CD4-positive, alpha-beta T cell treated with Interleukin-4 for 4 hours (primary cell): ENCODE measurements at places on chromosomes 3 and 15.

DNA sequence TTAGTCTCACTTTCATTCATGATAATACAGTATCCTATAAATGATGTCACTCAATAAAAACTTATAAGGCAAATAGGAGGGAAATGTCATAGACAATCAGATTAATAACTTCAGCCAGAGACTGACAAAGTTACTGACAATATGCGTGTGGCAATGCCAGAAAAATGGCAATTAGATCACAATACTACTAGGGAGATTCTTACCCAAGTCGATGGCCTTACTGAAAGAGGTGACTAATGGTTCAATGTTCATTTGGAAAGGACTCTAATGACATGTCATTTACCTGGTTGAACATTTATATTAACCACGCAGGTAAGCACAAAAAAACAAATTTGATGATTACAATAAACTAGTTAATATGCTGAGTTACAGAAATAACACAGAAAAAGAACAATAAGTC, 45.9 kb upstream of the WDR5B start:
- DNase-seq, result no peak

GRCh38 chr3:70557976-70558375, 245.5 kb upstream of the MDFIC2 start:
- no peak for DNase-seq

DNA sequence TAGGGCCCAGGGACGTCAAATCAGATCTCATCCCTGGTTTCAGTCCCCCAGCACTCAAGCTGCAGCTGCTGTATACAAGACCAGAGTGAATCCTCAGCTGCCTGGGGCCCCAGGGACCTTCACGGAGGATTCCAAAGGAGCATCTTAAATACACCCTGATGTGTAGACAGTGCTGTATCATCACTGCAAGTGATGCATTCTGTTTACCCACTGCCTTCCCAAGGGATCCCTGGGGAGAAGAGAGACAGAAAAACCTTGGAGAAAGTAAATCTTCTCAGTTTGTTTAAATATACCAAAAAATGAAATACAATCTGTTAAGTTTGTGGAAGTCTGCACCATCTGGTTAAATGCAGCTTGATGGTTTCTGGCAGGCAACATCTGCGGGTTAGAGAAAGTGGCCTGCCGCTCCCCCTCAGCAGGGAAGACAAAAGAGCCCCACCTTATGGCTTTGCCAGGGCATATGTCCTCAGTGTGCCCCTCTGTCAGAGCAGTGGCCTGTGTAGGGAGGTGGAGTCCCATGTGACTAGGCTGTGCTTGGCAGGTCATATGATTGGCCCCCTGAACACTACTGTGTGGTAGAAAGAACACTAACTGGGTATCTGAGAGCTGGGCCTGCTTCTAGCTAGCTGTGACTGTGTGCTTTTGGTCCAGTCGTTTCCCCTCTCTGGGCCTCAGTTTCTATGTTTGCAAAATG, 222.2 kb upstream of the TRIM42 start:
- DNase-seq, result no peak

DNA sequence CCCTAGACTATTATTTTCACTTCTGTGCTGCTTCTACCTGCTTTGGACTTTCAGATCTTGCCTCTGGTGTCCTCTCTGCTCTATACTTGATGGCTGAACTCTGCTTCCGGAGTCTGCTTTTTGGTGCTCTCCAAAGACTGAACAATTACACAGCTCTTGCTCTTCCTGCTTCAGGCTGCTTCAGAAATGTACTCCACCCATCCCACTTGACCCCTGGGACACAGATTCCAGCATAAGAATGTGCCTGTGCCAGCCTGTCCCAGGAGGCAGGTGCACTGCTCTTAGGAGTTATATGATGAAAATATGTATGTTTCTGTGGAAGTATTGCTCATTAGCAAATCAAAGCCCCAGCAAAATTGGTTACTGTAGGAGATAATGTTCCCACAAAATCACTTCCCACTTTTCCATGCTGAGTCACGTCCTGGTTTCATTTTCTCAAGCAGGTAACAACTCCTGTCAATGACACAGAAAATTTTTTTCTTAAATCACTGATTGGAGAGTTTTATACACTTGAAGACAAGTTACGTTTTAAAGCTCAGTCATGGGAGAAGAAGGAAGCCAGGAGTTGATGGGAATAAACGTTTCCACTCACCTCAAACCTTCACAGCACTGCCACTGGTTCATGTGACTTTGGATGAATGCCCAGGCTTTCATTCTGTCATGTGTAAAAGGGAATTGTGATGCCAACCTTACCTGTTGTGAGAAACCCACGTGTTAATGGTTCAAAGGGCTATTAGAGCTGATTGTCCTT, 239.4 kb upstream of the ZPLD1 start:
- DNase-seq, result no peak

DNA sequence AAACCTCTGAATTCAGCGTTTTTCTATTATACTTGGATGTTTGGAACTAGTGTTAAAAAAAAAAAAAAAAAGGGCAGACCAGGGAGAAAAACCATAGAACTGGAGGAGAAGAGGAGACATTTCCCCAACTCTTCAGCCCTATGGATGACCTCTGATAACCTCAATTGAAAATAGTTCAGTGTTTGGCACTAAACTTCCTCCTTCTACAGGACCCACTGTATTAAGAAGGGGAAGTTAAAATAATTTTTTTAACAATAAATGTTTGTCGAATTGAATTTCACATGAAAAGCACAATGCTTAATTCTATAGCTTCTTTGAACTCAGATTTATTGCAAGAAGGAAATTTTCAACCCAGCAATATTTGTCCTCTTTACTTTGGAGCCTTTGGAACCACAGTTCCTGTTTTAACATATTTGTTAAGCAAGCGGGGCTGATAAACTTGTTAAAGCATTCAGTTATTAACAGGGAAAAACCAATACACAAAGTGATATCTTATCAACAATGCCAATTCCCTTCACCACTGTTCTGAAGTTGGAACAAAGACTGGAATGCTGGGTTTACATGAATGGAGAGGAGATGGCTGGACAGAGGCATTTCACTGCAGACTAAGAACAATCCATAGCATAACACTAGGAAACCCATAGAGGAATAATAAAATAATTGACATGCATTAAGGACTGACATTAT, 3.1 kb upstream of the A4GNT start:
- DNase-seq, result no peak

DNA sequence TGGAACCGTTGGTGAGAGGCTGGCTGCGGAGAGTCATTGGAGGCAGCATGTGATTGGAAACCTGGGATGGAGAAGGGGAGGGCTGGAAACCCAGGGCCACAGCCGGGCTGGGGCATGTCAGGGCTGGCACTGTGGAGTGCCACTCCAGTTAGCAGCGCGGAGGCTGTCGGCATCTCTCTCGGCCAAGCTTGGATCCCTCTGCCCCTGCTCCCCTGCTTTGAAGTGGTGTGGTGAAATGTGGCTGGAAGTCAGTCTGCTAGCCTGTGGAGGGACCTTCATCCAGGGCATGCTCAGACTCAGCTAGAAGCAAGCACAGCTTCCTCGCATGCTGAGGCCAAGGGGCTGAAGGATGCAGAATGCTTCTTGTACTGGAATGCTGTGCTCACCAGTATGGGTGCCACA, 13.5 kb downstream of the SLCO3A1 start:
- DNase-seq, result no peak

- peak; percentile 4 for DNase-seq
These were observed 6.2 kb upstream of the MAP1A start for GRCh38 chr15:43511012-43511885.

- no peak for DNase-seq
These were observed 359.8 kb downstream of the ULK4 start for GRCh38 chr3:41602121-41602520.

GRCh38 chr3:57105585-57105984, 45.1 kb downstream of the SPATA12 start:
- DNase-seq, result no peak

DNA sequence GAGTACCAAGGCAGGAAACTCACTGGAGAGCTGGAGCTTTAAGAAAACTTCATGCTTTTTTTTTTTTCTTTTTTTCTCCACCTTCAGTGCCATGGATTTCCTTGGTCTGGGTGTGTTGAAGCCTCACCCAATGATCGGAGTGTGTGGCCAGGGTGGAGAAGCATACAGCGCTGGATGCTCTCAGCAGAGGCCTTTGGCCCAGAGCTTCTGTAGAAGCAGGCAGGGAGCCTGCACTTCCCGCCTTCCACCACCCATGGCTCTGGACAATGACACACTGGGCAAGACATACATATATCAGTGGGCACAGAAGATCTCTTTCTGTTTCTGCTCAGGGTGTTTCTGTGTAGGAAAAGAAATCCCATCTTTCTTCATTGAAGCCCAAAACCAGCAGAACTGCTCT, 55.8 kb upstream of the ACAD9 start:
- no peak for DNase-seq

DNA sequence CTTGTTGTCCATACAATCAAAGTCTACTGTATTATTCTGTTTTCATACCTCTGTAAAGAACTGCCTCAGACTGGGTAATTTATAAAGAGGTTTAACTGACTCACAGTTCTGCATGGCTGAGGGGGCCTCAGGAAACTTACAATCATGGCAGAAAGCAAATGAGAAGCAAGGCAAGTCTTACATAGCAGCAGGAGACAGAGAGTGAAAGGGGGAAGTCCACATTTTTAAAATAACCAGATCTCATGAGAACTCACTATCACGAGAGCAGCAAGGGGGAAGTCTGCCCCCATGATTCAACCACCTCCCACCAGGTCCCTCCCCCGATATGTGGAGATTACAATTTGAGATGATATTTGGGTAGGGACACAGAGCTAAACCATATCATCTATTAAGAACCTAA, 724.6 kb upstream of the CBLB start:
- no peak for DNase-seq

- DNase-seq, result no peak
These were observed 22.1 kb downstream of the PDE8A start for GRCh38 chr15:85003593-85004312.

- DNase-seq, result no peak
These were observed 304.5 kb upstream of the ROPN1 start for GRCh38 chr3:124296406-124296805.

- no peak for DNase-seq
These were observed 20.1 kb downstream of the RAB43 start for GRCh38 chr3:129101370-129102138.
